ENCODE measurements at places on chromosomes 7 and 10.

DNA sequence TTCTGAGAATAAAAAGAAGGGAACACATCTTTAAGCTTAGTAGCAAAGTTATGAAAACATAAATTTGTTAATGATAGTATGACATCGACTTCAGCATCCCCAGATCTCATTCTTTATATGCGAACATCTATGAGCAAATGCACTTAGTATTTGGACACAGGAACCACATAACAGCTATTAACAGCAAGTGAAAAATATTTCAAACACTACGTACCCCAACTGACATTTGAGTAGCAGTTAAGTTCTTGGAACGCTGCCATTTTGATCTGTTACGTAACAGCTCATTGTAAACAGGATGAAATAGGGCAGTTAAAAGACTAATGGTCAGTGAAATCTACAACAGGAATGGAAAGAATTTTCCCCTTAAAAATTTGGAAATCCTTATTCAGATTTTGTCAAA, 428.9 kb downstream of the TNS3 start:
- peak; percentile 20 for DNase-seq

DNA sequence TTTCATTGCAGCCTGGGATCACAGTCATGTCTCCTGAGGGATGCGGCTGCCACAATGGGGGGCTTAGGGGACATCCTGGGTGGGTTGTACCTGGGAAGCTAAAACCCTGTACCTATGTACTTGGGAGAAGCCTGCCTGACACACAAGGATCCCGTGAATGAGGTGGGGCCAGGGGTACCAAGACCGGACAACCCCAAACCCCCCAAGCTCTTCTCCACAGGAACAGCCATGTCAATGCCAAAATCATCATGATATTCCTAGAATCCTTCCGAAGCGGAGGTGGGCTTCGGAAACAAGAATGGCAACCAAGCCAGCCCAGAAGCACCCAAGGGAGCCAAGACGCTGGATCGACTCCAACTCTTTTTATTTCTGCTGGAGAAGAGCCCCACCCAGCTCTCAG, 260.3 kb upstream of the TCERG1L start:
- DNase-seq = no peak

DNA sequence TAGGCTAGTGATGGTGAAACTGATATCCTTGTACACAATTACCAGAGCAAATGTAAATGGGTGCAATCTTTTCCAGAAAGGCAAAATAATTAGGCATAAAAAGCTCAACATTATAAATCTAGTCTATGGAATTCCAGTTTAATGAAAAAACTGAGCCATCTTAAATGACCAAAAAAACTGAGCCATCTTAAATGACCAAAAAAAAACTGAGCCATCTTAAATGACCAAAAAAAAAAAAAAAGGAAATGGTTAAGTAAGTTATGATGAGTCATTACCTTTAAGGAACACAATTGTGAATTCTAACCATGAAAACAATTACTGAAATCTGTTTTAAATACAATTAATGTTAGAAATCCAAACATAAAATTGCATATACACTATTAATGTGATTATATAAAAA, 25.3 kb downstream of the USP6NL start:
- peak; percentile 77 for DNase-seq

DNA sequence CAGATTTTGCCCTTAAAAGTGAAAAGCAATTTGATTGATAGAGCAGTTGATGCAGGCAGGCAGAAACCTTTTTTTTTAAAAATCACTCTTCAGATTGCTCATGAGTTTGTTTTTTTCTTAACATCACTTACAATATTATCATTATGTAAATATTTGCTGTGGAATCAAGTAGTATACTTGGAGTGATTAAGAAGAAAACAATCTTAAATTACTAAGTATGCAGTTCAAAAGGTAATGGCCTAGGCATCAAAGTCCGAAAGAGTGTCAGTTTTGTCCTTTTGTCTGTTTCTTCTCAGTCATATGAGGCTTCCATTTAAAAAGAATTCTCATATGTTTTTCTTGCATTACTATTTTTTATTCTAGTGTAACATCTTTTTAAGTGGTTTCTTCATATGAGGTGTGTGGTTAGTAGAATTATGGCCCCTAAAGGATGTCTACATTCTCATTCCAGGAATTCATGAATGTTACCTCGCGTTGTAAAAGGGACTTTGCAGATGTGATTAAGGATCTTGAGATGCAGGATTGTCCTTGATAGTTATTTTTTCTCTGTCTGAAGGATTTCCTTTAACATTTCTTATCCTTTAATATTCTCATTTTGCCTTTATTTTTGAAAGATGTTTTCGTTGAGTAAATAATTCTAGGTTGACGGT, 44.0 kb downstream of the BICC1 start:
- no peak for DNase-seq

DNA sequence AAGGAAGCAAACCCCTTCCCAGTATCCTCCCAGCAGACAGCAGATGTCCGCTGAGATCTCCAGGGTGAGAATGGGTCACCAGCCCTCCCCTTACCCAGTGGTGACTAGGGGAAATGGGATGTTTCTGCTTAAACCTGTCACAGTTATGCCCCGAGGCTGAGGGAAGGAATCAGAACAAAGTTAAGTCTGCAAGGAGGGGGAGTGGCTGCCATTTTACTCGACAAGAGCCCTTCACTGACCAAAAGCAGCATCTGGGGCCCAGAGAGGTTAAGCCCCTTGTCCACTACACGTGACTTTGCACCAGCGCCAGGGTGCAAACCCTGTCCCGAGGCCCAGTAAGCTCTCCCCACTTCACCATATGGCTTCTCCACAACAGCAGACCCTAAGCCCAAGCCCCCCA, 4.6 kb upstream of the NANOS1 start:
- DNase-seq = no peak

DNA sequence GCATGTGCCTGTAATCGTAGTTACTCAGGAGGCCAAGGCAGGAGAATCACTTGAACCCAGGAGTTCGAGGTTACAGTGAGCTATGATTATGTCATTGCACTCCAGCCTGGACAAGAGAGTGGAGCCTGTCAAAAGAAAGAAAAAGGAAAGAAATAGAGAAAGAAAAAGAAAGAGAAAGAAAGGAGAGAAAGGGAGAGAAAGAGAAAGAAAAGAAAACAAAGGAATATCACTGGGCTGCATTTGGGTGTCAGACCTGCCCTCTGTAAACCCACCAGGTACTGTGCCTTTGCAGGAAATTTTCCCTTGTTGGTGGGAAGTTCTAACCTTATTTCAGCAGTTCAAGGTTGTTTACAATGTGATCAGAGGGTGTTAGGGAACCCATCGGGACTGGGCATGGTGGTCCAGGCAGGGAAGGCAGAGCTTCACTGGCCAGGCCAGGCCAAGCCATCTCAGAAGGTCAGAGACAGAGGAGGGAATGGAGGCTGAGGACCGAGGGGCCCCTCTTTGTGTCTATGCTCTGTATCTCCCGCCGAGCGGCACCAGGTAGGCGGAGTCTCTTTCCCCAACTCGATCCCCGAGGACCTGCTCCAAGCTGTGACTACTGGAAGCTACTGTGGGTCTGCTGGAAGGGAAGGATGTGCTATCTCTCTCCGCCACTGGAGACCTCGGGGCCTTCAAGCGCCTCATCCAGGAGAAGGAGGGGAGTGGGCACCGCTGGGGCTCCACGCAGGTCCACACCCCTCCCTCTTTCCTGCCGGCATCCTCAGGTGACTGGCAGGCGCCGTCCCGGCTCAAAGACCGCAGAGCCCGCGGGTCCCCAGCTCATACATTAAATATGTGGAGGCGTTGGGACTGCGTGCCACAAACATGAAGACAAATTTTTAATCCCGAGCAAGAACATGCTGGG, 15.2 kb upstream of the KAZALD1 start:
- DNase-seq = no peak

GRCh38 chr7:152762056-152762455, 2.5 kb downstream of the ACTR3B start:
- DNase-seq = no peak

GRCh38 chr10:127196282-127197153, at the start of gene INSYN2A:
TSS of gene INSYN2A (minus strand) at chr10:127196591. CDS start at chr10:127176395, 20,196 bp downstream.
- DNase-seq = no peak

DNA sequence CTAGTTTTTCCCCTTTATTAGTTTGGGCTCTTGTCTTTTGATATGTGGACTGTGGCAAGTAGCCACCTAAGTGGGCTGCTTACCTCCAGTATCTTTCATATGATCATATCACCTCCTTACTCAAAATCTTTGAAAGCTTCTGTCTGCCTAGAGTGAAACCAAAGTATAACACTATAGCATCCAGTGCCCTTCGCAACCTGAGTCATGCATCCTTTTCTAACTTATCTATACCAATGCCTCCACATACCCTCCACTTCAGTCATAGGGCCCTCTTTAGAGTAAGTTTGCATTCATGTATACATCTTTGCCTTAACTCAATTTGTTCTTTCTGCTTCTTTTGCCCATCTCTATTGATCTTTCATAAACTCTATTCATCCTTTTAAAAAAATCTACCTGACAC, 15.7 kb upstream of the MACC1 start:
- DNase-seq = no peak

- no peak for DNase-seq
These were observed 269.6 kb upstream of the ZMIZ1 start for GRCh38 chr10:78798976-78799730.

DNA sequence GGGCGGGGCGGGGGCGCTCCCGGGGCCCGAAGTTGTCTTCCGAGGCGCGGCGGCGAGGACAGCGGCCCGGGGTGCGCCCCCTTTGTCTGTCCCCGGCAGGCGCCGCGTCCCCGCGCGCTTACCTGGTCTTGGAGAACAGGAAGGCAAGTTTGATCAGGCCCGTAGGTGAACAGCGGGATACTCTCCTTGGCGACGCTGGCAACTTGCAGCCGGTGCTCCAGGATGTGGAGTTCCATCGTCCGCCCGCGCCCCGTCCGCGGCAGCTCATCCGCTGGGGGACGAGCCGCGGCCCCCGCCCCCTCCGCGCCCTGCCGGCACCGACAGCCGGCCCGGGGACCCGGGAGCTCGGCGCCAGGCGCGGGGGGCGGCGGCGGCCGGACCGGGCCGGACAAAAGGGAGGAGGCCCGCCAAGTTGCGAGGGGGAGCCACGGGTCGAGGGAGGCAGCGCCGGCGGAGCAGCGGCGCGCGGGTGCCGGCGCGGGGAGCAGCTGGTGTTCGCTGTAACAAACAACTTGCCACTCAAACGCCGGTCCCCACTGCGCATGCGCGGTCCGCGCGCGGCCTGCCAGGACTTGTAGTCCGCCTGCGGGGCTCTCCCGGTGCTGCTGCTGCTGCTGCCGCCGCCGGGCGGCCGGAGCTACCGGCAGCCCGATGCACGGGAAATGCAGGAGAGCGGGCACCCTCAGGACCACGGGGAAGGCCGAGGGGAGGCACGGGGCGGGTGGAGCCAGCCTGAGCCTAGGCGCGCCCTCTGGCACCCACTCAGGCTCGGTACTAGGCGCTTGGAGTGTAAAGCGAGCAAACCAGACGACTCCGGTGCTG, 35.6 kb upstream of the SPDYE3 start:
- peak; percentile 99 for DNase-seq

DNA sequence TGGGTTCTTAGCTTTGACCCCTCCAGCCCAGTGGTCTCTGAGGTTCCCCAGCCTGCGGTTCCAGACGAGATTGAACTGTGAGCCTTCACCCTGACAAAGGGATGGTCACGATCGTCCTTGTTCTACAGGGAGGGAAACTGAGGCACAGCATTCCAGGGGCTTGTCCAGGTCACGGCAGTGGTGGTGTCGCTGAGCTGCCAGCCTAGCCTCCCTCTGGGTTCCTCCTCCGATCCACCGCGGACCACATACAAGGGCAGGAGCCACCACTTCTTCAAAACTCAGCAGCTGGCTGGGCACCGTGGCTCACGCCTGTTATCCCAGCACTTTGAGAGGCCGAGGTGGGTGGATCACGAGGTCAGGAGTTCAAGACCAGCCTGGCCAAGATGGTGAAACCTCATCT, 35.8 kb downstream of the ELFN1 start:
- no peak for DNase-seq

GRCh38 chr7:3695602-3696001, 394.6 kb downstream of the SDK1 start:
- no peak for DNase-seq

DNA sequence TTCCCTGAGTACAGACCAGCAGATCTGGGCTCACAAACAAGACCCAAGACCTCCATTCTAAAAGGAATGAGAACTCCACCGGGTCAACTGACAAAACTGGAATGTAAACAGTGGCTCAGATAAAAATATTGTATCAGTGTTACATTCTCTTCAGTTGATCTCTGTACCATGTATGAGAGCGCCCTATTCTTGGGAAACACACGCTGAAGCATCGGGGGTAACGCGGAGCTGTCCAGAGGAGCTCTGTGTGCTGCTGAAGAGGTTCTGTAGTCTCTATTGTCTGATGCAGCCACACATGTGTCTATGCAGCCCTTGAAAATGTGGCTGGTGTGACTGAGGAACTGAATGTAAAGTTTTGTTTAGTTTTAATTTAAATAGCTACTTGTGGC, 39.7 kb downstream of the HIPK2 start:
- no peak for DNase-seq

GRCh38 chr7:25615003-25615402, 386.7 kb upstream of the NPVF start:
- DNase-seq = peak; percentile 3

DNA sequence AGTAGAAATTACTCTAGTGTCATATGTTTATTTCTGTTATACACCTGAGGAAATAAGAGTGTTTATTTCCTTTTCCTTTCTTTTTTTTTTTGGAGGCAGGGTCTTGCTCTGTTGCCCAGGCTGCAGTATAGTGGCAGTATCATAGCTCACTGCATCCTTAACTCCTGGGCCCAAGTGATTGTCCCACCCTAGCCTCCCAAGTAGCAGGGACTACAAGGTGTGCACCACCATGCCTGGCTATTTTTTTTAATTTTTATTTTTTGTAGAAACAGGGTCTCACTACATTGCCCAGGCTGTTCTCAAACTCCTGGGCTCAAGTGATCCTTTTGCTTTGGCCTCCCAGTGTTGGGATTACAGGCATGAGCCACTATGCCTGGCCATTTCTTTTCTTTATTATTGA, 37.8 kb downstream of the TBC1D12 start:
- DNase-seq = no peak

GRCh38 chr10:84244651-84245270, at the start of gene RGR:
TSS of gene RGR (plus strand) at chr10:84245053. CDS start at chr10:84245091, 38 bp downstream.
- no peak for DNase-seq

- no peak for DNase-seq
These were observed 25.9 kb downstream of the DNAJB12 start for GRCh38 chr10:72328829-72329204.

GRCh38 chr10:59434463-59435321, 72.3 kb upstream of the FAM13C start:
- no peak for DNase-seq

DNA sequence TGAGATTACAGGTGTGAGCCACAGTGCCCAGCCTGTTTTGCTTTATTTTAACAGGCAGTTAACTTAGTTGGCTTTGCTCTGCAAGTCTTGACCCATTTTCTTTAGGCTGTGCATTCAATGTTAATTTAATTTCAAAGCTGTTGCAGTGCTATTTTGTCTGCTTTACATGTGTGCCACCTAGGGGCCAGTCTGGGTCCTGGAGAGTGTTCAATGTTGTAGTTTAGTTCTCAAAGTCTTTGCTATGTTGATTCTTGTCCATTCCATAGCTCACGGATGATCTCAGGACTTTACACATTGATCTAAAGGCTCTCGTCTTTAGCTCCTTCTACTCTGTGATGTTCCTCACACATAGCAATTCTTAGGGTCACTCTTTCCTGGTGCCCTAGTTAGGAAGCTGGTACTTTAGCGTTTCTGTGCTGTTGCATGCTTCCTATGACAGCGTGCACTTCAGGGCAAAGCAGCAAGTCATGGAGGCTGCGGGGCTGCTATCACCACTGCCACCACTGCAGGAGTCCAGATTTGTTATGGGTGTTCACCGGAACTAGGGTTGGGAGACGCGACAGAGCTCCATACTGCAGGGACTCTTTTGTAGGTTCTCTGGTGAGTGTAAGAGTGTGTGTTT, 16.4 kb upstream of the ABCA13 start:
- DNase-seq = peak; percentile 36

Data from OCI-M1 (cell line).